ENCODE measurements at places on chromosomes 12 and 14. TPM values are rescaled to one million over a fixed set of nuclear protein-coding genes. Genes with fewer than 3 reads are reported as not detected.

DNAI7 gene
- not detected for total RNA-seq

DUSP16 gene
- total RNA-seq, result 12.1 TPM

LMO3 gene
- 0.43 TPM for total RNA-seq

DAO gene
- not detected for total RNA-seq

STK38L gene
- total RNA-seq, result 57.7 TPM

SLC6A12 gene
- total RNA-seq, result not detected

ARHGAP9 gene
- total RNA-seq, result under 0.01 TPM

TBX3 gene
- 114 TPM for total RNA-seq

MYH6 gene
- not detected for total RNA-seq

MUCL1 gene
- not detected for total RNA-seq

DBX2 gene
- total RNA-seq, result not detected

PRB2 gene
- not detected for total RNA-seq

RIPK3 gene
- total RNA-seq, result 0.32 TPM

TAS2R42 gene
- not detected for total RNA-seq

CLEC2B gene
- 40.6 TPM for total RNA-seq
